ENCODE measurements at places on chromosomes 1 and 21.

DNA sequence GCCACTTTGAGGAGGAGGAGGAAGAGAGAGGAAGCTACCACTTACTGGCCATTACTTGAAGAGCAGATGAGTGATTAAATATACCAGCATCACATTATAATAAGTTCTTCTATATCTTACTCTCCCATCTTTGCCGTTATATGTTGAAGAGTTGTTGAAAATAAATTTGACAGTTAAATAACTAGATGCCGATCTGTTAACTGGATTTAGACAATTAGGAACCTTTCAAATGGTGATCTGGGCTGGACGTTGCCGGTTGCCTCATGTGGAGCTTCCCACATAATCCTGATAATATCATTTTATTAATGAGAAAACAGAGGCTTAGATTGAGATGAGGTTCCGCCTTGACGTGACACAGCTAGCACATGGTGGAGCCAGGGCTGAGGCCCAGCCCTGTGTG, 147.0 kb downstream of the SDCCAG8 start:
- no peak for DNase-seq

GRCh38 chr1:226690460-226690982, 48.6 kb downstream of the ITPKB start:
- DNase-seq = peak; percentile 27

DNA sequence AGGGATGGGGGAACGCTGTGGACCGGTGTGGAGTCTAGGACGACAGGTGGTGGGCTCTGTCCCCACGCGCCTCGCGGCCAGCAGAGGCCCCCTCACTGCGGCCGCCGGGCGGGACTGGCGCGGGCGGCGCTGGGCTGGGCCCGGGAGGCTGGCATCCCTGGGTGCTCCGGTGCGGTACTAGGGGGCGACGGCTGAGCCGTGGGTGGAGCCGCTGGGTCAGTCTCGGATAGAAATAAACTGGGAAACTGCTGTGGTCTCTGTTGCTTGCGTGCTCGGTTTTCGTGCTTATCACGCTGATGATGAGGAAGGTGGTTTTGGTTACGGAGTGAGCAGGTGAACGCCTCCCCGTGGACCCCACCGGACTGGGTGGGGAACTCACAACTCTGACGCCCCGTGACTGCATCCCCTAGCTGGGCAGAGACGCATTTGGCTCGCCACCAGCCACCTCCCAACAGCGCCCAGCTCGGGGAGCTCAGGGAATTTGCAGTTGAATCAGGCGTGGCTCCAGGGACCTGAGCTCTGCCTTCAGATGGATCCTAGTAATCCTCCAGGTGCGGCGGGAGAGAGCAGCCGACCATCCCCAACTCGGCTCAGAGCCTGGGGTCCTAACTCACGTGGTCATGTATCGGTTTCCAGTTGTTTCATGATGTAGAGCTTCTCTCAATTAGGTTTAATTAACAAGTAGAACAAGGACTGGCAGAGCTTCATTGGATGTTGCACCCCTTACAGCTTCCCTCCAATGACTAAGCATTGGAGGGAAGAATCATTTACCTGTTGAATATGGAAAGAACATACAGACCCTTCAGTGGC, 32.1 kb downstream of the HSD17B7 start:
- no peak for DNase-seq

- DNase-seq = no peak
Observed at GRCh38 chr1:198105185-198105584, 51.6 kb upstream of the NEK7 start.

DNA sequence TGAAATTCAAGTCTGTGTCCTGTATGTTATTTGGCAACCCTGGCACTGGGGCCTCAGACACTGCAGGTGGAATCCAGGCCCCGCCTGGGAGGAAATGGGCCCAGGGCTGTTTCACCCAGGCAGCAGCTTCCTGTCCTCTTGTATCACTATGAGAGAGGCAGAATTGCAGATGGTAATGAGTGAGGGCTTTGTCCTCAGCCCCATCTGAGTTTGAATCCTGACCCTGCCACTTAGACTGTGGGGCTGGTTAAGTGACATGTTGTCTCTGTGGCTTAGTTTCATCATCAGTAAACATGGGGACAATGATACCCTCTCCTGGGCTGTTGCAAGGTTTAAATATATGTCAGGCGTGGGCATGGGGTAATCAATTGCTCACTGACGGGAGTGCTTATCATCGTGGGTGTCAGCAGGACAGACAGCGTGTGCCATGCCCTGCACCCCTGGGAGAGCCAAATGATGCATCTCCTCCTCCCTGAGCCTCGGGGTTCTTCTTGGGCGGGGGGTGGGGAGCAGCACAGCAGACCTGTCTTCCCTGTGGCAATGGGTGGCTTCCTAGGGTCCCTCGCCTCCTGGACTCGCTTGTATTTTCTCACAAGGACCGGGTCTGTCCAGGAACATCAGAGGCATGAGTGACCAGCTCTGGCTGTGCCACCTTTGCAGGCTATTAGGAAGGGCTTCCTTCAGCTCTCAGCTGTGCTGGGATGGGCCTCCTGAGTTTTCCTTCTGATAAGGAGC, 42.1 kb downstream of the ARHGEF10L start:
- DNase-seq = no peak

- no peak for DNase-seq
Observed at GRCh38 chr1:183306317-183307042, 111.7 kb downstream of the NMNAT2 start.

DNA sequence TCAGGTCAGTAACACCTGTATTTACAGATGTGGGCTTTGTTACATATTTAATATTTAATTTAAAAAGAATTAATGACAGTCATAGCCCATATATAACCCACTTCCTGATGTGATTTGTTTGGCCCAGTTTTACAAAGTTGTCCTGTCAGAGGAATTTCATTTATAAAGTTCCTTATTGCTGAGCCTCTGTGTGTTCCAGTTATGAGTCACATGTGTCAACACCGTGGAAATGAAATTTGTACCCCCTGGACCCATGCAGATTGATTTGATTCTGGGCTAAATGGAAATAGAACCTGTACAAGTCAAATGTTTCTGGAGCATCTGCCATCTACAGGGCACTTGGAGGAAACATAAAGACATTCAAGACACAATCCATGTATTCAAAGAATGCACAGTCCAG, 149.2 kb downstream of the CACNA1E start:
- DNase-seq = no peak

GRCh38 chr1:201890806-201891450, 2.2 kb downstream of the SHISA4 start:
- DNase-seq = no peak

GRCh38 chr1:205976708-205977401, 26.3 kb downstream of the RAB7B start:
- no peak for DNase-seq

DNA sequence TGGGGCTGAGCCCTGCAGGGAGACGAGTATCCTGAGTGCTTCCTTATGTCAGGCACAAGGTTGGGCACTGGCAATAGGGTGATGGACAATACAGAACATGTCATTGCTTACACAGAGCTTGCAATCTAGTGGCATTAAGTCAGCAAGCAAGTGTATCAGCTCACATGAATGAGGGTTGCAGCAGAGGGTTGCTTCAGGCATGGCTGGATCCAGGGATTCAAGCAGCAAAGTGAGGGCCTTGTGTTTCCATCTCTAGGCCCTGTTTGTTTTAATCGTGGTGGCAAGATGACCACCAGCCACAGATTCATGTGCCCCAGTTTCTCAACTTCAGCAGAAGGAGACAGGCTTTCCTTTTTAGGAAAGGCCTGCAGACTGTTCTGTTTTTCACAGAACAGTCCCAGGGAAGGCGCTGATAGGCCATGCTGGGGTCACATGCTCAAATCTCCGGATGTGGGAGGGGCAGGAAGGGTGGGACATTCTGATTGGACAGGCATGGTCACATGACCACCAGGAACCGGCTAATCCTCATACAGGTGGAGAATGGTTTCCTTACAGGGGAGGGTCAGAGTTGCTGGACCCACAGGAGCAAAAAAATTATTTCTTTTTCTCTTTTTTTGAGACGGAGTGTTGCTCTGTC, 14.4 kb downstream of the PLOD1 start:
- DNase-seq = no peak

GRCh38 chr1:101181930-101182329, 54.9 kb upstream of the S1PR1 start:
- no peak for DNase-seq

- no peak for DNase-seq
Observed at GRCh38 chr1:156376958-156377919, 8.2 kb downstream of the RHBG start.

- no peak for DNase-seq
Observed at GRCh38 chr1:47627016-47627415, 189.2 kb downstream of the FOXD2 start.

DNA sequence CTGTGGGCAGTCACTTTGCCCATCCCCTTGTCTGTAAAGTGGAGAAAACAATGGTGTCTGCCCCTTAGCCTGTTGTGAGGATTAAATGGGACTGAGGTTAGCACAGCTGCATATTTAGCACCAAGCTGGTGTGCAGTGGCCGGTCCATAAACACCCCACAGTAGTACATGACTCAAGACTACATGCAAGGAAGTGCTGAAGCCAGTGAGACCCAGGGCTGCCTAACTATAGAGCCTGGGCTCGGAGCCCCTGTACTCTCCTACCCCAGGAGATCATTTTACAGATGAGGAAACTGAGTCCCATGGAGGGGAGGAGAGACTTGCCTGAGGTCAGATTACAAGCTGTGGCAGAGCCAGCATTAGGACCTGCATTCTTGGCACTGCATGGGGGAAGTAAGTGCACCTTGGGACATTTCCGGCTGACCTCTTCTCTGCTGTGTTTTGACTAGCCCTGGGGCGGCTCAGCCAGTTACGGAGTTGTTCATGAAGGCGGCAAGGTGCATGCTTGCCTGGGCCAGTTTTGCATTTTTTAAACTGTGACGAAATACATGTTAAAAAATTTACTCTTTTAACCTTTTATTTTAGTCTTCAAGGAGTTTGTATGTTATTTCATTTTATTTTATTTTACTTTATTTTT, 3.2 kb downstream of the SERINC2 start:
- no peak for DNase-seq

GRCh38 chr1:111535256-111536191, 32.1 kb upstream of the ADORA3 start:
- DNase-seq = no peak

GRCh38 chr1:15526021-15526489, 593 bp upstream of the DNAJC16 start:
- no peak for DNase-seq

DNA sequence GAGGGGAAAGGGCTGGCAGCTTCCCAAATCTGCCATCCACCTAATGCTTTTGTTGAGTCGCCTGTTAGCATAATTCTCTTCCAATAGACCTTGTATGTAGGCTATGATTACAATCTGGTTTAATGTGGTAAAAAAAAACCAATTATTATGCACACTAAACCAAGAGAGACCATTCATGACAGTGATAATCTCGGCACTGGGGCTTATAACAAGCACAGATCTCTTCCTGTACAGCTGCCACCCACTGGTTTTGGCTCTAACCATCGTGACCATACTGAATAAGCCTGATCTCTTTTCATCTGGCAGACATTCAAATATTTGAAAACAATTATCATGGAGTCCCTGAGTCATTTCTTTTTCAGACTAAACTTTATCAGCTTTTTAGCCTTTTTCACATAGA, 12.0 kb upstream of the SYT14 start:
- peak; percentile 94 for DNase-seq

- DNase-seq = no peak
Observed at GRCh38 chr1:6860401-6860800, 75.1 kb downstream of the CAMTA1 start.

- DNase-seq = no peak
Observed at GRCh38 chr1:115165776-115166175, 76.5 kb upstream of the TSPAN2 start.

GRCh38 chr1:20059847-20060246, 10.1 kb upstream of the PLA2G5 start:
- no peak for DNase-seq

DNA sequence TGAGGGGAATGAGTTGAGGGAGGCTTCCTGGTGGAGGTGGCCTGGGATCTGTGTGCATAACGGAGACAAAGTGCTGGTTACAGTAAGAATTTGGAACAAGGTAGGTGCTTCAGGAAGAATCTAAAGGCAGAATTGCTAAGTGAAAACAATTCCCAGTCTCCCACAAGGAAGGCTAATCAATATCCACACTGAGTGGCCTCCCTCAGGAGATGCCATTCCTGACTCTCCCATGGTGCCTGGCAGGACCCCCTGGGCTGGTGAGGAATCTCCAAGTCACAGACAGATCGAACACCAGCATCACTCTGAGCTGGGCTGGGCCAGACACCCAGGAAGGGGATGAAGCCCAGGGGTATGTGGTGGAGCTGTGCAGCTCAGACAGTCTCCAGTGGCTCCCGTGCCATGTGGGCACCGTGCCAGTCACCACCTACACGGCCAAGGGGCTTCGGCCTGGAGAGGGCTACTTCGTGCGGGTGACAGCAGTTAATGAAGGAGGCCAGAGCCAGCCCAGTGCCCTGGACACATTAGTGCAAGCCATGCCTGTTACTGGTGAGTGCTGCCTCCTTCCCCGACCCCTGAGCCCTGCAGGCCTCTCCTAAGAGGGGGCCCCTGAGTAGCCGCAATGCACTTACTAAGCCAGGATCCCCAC, 30.7 kb downstream of the IGFN1 start:
- DNase-seq = no peak

DNA sequence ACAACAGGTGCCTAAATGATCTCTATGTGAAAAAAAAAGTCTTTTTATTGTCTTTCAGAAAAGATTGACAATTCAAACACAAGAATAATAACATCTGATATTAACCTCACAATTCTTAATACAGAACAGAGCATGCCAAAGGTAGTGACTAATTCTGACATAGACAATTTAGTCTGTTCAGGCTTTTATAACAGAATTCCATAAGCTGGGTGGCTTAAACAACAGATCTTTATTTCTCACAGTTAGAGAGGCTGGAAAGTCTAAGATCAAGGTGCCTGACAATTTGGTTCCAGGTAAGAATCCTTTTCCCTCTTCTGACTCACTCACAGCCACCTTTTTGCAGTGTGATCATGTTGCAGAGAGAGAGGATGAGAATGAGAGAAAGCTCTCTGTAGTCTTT, 27.0 kb downstream of the DPYD start:
- DNase-seq = no peak

DNA sequence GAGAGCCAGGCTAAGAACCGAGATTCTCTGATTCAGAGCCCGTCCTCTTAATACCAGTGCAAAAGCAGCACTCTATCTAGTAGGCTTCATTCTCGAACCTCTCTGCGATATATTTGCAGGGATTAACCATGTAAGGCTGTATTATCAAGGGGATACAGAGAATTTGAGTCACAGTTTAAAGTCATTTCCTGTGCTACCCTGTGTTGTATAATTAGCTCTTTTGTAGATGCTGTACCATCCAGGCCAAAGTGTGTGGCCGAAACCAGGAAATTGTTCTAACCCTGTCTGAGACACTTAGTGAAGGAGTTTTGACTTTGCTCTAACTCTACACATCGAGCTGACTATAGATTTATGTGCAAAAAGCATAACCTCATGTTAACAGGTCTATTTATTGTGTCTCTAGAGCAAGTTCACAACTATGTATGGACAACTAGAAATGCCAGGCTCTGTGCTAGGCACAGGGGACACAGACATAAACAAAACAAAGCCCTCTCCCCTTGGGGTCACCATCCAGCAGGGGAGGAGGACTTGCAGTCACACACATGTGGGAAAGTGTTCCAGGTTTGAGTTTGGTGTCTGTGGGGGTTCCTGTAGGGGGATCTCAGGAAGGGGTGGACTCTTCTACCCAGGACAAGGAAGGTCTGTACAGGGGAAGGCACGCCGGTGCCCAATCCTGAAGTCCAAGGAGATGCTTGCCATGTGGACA, 182.2 kb downstream of the DHRS3 start:
- DNase-seq = no peak
